Hepatic stellate cell (primary cell): ENCODE measurements at places on chromosomes 2 and 18.
A peak's percentile ranks its signal among the peaks of the same experiment; 100 is the strongest.

- no peak for DNase-seq
Measured at GRCh38 chr2:35447215-35447614, 908.4 kb upstream of the CRIM1 start.

- DNase-seq = no peak
Measured at GRCh38 chr2:40668425-40668824, 216.5 kb upstream of the SLC8A1 start.

DNA sequence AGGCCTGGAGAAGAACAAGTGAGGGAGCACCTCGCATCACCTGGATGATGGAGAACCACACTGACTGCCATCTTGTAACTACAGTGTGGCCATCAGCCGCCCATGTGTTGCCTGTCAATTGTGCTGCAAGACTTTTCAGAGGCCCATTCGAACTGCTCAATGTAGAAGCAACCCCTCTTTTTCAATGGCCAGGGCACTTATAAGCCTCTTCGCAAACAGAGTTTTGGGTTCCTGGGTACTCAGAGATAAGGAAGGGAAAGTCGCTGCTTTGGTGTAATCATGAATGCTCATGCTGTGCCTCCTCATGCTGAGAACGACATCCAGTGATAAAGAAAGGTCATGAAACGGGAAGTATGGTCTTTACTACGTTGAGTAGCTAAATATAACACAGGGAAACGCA lies 143.9 kb upstream of the SLC39A10 start:
- no peak for DNase-seq

- no peak for DNase-seq
Measured at GRCh38 chr2:26911911-26912861, 58.3 kb upstream of the MAPRE3 start.

- peak; percentile 70 for DNase-seq
Measured at GRCh38 chr2:205758051-205758450, 75.8 kb downstream of the NRP2 start.

DNA sequence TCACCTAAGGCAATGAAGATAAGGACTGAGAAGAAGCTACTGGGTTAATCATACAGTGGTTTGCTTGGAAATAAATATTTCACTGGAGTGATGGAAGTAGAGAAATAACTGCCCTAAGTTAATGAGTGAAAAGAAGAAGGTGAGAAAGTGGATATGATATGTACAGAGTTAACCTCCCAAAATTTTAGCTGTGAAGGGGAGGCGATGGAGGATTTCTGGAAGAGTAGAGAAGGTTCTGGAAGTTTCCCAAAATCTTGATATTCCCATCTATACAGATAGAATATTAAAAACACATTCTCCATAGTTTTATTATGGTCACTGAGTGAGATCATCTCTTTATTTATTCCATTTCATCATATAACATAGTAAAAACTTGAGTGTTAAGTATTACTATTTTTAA lies 296.6 kb upstream of the RGPD4 start:
- no peak for DNase-seq

GRCh38 chr18:519019-519879 lies 18.7 kb upstream of the COLEC12 start:
- DNase-seq = no peak

GRCh38 chr18:24741965-24742724 lies 281.7 kb downstream of the HRH4 start:
- DNase-seq = no peak

DNA sequence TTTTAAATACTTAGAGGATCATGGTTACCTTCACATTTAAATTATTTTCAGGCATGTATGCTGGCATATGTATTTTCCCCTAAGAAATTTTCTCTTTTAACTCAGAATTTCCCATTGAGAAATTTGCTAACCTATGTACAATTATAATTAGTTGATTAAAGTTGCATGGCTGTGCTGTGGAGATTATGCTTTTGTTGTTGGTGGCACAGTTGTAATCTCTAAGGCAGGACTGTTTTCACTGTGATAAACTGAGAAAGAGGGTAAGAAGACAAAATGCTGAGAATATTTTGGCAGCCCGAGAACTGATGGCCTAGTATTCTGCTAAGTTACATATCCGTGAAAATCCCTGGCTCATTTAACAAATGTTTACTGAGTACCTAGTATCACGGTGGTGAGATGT lies 1.4 kb downstream of the VRK2 start:
- DNase-seq = no peak

GRCh38 chr2:235996419-235996818 lies 171.8 kb downstream of the GBX2 start:
- DNase-seq = no peak

DNA sequence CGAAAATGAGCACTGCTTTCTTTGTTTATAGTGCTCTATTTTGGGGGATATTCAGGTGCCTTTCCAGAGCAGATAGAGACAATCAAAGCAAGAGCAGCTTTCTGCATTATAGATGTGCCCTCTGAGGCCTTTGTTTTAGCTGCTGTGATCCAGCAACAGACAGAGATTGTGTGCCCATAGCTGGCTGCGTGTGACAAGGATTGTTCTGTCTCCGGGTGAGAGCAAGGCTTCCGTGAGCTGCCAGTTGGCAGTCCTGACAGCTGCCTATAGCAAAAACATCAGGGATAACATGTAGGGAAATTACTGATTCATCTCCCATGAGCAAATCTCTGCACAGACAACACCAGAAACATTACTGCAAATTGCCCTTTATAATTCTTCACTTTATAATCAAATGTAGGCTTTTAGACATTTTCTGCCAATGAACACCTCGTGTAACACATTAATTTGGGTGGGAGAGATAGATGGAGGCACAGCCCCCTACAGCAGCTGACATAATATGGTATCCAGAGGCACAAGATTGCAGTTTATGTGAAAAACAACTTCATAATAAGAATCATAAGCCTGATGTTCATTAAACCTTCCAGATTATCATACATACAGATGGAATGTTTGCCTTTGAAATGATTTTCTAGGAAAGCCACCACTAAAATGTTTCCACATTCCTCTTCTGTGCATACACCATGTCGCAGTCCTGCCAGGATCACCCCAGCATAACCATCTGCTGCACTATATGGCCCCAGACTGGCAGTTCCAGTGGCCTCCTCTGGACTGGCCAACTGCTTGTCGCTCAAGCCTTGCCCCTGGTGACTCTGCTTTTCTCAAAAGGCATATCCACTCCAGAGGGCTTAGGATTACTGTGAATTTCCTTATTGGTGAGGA lies 131.2 kb downstream of the TRIB2 start:
- DNase-seq = peak; percentile 20

DNA sequence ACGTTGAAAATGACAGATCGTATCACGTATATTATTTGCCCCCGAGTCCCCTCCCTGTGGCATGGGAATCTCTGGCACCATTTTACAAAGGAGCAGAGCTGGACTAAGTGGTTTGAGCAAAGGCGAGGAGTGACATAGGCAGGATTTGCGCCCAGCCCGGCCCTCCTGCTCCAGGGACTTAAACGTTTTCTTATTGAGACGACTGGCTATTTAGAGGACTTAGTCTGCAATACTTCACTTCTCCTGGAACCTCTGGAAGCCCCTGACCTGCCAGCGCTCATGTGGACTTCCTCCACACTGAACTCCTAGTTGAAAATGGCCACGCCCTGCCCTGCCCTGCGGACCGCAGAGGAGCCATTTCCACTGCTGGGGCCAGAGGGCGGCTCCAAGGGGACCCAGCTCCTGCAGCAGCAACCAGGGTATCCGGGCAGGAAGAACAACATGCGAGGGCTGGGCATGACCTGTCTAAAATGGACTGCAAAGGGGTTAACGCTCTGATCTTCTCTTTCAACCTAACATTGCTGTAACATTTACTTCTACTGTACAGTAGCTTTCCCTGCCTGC lies 690.7 kb downstream of the LRP1B start:
- no peak for DNase-seq
